PC-3 (cell line): ENCODE measurements at places on chromosomes 4 and X.

DNA sequence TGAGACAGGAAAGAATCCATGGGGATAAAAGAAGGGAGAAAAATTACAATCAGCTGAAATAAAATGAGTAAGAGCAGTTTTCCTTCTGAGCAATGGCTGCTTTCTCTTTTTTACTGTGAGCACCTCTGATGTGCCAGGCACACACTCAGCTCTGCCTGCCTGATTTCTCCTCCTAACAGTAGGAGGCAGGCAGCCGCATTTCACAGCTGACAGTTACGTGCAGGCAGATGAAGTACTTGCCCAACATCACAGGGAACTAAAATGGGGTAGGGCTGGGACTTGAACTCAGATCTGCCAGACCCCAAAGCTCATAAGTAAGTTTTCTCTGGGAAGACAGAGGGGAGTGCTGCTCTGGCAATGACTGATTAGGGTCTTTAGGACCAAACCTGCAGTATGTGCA is 54.6 kb downstream of the C4orf50 start:
- DNase-seq = no peak

DNA sequence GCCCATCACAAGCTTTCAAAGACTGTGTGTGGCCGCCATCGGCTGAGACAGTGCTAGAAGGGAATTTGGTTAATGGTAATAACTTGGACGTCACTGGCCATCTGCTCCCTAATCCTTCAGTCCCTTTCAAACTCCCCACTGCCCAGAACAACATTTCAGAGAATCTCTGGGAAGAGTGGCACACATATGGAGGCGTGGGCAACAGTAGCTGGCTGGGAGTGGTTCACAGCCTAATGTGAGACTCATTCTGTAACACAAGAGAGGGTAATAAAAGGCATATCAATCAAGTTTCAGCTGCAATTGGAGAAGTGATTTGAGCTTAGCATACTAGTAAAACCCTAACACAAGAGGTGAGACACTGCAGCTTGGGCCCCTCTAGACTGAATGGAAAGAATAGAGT is 15.4 kb downstream of the SMIM10 start:
- DNase-seq = no peak

GRCh38 chrX:42094218-42094617 is 170.9 kb upstream of the CASK start:
- peak; percentile 4 for DNase-seq

GRCh38 chr4:142984871-142985585 is 138.9 kb upstream of the INPP4B start:
- peak; percentile 60 for DNase-seq

DNA sequence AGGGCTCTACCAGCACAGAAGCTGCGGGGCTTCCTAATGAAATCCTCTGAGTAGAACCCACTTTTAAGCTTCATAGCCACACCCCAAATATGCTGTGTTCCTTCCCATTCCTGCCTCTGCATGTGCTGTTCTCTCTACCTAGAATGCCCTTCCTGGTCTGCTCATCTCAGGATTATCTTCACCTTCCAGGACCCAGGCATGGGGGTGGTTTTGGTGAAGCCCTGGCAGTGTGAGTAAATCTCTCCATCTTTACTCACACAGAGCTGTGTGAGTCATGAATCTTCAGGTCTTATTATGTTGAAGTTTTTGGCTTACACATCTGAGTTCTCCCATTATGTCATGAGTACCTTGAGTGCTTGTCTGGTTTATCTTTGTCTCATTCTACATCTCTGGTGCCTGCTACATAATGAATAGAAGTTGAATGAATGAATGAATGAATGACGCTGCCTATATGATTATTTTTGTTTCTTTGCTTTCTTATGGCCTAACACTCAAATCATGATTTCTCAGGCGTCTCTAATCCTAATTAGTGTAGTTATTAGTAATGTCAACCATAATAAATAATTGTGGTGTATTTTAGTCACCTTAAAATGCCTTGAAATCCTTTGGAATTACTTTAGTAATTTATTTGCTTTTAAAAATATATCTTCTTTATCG is 41.9 kb downstream of the HADH start:
- peak; percentile 7 for DNase-seq

DNA sequence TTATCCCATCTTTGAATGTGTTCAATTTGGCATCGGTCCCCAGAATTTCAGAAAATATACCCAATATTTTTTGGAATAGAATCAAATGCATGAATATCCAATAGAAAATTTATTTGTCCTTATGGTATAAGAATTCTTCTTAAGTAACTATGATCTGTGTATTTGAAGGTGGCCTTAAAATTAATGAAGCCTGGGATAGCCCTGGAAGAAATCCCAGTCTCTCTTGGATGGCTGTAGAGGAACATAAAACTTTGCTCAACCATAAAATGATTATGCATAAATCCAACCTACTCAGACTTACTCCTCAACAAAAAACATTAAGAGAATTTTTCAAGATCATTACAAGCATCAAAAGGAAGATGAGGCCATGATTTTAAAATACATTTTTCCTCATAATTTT is 269.4 kb upstream of the SMIM31 start:
- DNase-seq = no peak

GRCh38 chr4:147090486-147090885 is 144.8 kb upstream of the TTC29 start:
- no peak for DNase-seq

DNA sequence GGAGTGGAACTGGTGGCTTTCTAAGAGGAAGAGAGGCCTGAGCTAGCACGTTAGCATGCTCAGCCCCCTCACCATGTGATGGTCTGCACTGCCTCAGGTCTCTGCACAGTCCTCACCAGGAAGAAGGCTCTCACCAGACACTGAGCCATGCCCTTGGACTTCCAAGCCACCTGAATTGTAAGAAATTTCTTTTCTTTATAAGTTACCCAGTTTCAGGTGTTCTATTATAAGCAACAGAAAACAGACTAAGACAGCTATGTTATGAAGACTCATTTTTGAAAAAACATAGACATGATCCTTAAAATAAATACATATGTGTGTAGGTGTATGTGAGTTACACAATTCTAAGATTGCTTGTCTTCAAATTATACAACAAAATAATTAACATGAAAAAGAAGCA is 74.7 kb downstream of the CEP44 start:
- DNase-seq = no peak

GRCh38 chrX:137792214-137792613 is 226.3 kb downstream of the ZIC3 start:
- DNase-seq = no peak

DNA sequence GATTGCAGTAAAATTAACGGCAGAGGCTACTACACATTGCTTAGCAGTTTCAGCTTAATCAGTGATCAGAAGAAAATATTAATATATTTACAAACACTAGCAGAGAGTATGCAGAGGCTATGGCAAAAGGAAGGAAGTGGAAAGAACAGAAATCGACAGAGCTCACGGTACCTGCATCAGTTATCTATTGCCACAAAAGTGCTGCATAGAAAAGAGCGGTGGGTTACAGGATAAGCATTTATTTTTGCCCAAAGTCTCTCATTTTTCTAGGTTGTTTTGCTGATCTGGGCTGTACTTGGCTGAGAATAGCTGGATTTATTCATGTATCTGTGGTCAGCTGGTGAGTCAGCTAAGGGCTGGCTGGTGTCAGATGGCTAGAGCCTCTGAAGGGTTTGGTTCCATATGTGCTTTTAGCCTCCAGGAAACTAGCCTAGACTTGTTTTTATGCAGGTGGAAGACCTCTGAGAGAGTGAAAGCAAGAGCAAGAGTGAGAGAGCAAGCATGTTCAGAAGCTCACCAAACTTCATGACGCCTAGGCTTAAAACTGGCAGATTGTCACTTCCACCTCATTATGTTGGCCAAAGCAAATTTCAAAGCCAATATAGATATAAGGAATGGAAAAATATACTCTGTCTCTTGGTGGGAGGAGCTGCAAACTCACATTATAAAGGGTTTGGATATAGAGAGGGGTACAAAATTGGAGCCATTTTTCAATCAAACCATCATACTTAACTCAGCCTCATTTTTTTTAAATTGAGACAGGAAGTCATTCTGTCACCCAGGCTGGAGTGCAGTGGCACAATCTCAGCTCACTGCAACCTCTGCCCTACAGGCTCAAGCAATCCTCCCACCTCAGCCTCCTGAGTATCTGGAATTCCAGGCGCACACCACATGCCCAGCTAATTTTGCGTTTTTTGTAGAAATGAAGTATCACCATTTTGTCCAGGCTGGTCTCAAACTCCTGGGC is 153.2 kb upstream of the RPL34 start:
- DNase-seq = peak; percentile 46

GRCh38 chr4:41358647-41359421 is 102.1 kb downstream of the UCHL1 start:
- no peak for DNase-seq

GRCh38 chr4:150256225-150256620 is 178.0 kb downstream of the DCLK2 start:
- DNase-seq = no peak

DNA sequence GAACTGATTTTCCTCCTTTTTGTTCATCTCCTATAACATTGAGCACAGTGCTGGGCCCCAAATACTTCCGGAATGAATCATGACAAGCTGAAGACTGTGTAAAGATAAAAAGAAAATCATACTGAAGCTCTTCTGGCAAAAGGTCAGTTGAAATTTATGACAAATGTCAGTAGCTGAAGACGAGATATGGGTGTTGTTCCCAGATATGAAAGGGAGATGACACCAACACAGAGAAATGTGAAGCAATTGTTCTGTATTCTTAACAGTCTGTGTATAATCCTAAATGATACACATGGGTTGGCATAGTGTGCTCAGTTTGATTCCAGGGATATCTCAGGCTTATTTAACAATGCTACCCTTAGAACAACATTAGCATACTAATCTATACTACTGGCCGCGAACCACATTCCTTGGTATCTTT is 170.5 kb upstream of the PITX2 start:
- no peak for DNase-seq

DNA sequence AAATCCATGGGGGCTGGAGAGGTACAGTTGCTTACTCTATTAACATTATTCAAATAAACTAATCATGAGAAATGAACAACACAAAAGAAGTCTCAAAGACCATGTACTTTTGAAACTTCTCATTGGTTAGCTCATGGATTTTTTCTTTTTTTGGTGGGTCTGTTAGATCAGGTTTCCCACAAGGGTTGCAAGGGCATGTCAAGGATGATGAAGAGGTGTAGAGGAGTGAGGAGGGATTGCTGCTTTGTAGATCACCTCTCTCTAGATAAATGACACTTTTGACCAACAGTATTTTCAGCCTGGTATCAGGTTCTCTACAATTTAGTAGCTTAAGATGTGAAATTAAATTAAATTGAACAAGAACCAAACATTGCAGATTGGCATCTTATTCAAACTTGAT is 417.9 kb upstream of the AGA start:
- no peak for DNase-seq

GRCh38 chr4:146699910-146700309 is 61.2 kb downstream of the POU4F2 start:
- no peak for DNase-seq

DNA sequence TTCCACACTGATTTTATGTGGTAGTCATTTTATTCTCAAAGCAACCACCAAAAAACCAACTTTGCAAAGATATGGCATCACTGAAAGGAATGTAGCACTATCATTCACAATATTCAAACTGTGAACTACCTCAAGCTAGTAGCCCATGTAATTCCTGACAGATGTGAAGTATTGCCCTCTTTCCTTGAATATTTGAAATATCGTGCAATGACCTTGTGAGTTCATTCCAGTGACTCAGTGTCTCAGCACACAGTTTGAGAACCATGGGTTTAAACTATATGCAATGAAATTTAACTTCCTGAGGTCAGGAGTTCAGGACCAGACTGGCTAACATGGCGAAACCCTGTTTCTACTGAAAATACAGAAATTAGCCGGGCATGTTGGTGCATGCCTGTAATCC is 20.9 kb upstream of the IQCM start:
- no peak for DNase-seq

DNA sequence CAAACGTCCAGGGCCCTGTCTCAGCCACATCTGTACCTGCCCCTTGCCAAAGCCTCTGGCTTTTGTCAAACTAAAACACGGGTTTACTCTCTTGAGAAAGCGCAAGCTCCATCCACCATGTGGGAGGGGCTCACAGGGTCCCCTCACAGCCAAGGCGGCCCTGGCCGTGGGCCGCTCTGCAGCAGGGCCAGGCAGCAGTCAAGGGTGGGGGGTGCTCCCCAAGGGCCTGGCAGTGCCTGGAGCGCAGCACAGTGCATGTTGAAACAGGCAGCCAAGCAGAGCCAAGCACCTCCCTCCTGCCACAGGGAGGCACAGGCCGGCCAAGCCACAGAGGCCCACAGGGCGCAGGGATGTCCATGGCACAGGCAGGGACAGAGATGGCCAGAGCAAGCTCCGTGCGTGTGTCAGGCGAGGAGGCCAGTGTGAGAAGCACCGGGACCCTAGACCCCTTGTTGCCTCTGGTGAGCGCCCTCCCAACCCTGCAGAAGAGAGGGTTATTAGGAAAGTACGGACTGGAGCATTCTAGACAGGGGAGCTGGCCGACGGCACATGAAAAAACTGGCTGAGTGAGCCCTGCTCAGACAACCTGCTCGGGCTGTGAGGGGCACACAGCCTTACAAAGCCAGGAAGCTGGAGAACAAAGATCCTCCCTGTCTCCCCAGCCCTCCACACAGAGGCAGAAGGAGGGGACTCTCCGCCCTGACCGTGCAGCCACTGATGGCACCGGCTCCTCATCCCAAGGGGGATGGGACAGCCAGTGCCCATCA is 39.0 kb downstream of the FAM53A start:
- DNase-seq = no peak

GRCh38 chr4:163693776-163694175 is 199.3 kb downstream of the TMA16 start:
- peak; percentile 77 for DNase-seq
